ENCODE measurements at places on chromosomes 5 and 9.
A peak's percentile ranks its signal among the peaks of the same experiment; 100 is the strongest.

- no peak for DNase-seq
Measured at GRCh38 chr9:94926431-94926800, 199.9 kb downstream of the AOPEP start.

DNA sequence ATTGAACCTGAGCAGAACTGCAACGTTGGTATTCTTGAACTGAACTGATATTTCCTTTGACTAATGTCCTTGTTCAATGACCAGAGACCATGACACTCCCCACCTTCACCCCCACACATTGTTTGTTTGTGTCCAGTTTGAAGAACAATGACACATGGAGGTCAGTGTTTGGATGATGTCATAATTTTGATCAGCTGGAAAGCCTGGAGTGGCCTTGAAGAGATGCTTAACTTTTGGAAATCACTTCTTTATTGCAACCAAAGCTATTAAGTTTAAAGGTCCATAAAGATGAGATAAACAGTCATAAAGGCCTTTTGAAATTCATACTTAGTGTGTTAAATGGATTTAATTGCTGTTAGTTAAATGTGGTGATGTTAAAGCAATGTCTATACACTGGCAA, 92.7 kb downstream of the TMC1 start:
- no peak for DNase-seq

DNA sequence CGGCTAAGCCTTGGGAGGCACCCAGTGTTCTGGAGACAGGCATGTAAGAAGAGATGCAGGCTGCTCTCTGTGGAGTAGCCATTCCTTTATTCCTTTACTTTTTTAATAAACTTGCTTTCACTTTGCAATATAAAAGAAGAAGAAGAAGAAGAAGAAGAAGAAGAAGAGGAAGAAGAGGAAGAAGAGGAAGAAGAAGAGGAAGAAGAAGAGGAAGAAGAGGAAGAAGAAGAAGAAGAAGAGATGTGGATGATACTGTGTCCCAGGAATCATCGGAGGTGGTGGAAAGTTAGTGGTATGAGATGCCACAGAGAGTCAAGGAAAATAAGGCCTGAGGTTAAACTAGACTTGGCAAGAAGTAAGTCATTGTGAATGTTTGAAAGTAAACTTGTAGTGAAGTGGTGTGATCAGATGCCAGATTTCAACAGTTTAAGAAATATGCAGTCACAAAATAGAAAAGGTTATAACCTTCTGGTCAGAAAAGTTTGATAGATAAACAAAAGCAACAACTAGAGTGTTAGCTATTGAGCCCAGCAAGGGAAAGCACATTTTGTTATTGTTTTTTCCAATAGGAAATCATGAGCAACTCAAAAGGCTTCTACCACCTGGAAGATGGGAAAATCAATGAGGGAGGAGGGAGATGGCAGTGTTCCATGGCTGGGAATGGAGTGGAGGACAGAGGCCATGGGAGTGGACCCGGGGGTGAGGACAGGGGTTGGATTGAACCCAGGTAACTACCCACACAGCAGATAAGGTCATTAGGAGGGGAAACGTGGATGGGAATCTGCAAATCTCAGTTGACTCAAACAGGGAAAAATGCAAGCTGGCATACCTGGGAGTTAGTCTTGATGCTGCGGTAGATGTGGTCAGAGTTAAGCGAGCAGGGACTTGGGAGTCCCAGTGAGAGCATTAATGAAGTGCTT, 16.8 kb downstream of the AOPEP start:
- DNase-seq = no peak

- DNase-seq = no peak
Measured at GRCh38 chr5:169325273-169325672, 24.3 kb upstream of the SLIT3 start.

GRCh38 chr5:94693043-94693822, 74.8 kb downstream of the SLF1 start:
- no peak for DNase-seq

DNA sequence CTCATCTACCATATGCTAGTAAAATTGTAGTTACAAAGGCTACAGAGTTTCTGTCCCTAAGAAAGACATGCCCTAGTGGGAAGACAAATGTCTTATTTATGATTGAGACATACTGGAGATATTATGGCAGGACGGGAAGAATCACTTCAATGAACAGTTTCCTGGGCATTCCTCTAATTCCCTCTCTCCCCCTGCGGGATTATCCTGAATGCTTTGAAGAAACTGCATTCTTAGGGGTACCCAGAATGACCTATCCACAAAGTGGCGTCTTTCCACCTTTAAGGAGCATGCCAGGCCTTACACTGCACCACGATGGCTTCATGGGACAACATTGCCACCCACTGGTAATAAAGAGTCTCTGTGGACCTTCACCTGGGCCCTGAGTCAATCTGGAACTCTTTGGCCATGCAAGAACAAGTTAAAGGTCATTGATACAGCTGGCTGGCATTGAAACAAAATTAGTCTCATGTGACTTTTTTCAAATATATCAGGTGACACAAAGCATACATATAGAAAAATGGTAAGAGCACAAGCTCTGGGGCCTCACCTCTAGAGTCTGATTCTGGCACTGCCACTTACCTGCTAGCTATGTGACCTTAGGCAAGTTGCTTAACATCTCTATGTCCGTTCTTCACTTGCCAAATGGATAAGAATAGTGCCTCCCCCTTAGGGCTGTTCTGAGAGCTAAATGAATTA, 32.0 kb downstream of the ANKRD55 start:
- DNase-seq = peak; percentile 48

- no peak for DNase-seq
Measured at GRCh38 chr5:118553662-118554061, 434.7 kb downstream of the DTWD2 start.

GRCh38 chr9:88090151-88090581, 48.1 kb downstream of the SPATA31C2 start:
- no peak for DNase-seq

DNA sequence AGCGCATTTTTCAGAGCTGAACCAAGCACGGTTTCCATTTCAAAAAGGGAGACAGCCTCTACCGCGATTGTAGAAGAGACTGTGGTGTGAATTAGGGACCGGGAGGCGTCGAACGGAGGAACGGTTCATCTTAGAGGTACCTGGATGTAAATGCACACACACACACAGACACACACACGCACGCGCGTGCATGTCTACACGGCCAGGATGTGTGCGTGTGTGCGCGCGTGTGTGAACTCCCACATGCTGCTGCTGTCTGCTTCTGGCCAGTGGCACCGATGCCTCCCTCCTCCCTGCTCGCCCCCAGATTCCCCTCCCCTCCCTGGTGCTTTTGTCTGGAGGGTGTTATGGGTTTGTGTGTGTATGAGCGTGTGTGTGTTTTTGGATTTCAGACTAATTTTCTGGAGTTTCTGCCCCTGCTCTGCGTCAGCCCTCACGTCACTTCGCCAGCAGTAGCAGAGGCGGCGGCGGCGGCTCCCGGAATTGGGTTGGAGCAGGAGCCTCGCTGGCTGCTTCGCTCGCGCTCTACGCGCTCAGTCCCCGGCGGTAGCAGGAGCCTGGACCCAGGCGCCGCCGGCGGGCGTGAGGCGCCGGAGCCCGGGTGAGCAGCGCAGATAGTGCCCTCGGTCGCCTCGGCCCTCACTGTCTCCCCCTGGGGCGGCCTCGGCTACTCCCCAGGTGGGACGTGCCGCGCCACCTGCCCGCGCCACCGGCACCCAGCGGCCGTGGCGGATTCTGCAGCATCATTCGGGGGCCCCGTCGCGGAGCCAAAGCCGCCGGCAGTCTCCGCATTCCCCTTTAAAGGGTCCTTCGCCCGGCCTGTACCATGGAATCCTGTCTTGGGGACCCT, at the start of gene NTRK2:
NTRK2 (plus strand) TSS at position 442 of the 850 bp plus-strand sequence. CDS start 1,020 bp downstream, outside the sequence.
- DNase-seq = no peak

DNA sequence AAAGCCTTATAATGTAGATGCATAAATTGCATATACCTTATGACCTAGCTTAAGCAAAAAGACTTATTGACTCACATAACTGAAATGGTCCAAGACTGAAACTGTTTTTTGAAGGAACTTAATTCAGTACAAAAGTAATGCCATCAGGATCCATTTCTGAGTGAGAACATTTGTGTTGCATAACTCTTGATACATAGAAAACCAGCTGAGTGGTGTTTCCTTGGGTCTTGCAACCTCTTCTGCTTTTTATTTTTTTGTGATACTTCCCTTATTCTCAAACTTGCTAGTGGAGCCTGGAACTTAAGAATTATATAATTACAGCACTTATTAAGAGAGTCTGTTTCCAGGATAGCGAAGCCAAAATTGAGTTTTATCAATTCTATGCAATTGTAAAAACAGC, 272.0 kb downstream of the MAN2A1 start:
- no peak for DNase-seq

GRCh38 chr5:10735569-10736276, 25.3 kb downstream of the DAP start:
- DNase-seq = no peak

- no peak for DNase-seq
Measured at GRCh38 chr5:78472469-78473106, 112.2 kb downstream of the SCAMP1 start.

DNA sequence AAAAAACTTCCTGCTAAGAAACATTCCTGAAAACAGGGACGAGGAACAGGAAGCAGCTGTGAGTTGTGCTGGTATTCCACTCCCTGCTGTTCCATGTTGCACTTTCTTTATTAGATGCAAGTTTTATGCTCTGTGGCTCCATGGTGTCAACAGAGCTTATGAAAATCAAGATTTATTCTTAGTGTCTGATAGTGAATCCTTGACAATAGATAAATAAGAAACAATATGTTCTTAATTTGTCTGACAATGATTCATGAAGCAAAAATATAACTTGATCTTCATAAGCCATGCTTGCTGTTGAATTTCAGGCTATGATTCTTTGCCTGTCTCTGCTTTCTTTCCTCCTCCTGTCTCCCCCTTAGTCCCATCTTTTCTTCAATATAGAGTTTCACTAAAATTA, 119.6 kb downstream of the DROSHA start:
- no peak for DNase-seq

Data from GM12864 (cell line).